ENCODE measurements at places on chromosomes 6 and 20. TPM values are rescaled to one million over a fixed set of nuclear protein-coding genes. Genes with fewer than 3 reads are reported as not detected.

DNA sequence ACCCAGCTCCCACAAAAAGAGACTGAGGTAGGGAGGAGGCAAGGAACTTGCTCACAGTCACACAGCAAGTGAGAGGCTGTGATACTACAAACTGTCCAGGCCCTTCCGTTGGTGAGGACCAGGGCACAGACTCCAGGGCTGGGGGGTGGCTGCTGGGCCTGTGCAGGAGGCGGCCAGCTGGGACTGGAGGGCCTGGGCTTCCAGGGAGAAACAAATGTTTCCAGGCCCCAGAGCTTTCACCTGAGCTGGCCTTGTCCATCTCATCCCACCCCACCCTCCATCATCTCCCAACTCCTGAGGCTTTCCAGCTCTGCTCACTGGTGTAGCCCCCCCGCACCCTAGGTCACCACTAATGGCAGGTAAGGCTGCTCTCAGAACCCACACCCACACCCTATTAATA is 86.0 kb downstream of the GRM4 start:
- no peak for DNase-seq

- DNase-seq: no peak
Observed at GRCh38 chr6:169510871-169511270, 191.0 kb downstream of the WDR27 start.

DNA sequence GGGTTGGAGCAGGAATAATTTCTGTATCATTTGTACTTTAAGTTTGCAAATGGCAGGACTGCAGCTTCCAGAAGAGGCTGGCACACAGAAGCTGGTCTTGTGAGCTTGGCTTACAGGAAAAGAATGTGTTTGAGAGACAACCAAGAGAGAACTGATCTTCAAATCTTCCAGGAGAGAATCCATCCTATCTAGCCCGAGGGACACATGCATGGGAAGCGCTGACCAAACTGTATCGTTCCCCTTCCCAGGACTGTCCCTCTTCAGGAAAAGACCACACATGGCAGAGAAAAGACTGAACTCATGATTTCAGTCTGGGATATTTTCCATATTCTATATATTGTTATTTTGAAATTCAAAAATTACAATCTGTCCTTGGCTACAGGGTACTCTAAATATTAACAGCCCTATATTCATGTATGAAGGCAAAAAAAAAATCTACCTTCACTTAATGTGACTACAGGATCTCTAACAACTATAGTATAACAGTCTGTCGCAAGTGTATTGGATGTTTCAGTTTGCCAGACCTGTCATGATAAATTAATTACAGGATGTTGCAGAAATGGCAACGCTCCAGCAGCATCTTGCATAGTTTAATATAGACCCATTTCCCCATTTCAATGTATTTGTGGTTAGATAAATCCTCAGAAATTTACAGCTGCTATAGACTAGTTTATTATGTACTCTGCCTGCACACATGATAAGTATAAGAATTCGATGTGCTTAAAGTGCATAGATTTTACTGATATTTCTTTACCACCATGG is 99.4 kb downstream of the MYB start:
- DNase-seq: peak; percentile 23

GRCh38 chr6:112016320-112016719 is 37.6 kb upstream of the CCN6 start:
- DNase-seq: no peak

DNA sequence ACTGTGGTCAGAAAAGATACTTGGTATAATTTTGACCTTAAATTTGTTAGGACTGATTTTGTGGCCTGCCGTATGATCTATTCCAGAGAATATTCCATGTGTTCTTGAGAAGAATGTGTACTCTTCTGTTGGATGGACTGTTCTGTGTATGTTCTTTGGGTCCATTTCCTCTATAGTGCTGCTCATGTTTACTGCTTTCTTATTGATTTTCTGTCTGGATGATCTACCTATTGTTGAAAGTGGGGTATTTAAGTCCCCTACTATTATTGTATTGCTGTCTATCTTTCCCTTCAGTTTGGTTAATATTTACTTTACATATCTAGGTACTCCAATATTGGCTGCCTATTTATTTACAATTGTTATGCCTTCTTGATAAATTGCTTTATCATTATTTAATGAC is 298.4 kb downstream of the BCKDHB start:
- no peak for DNase-seq

- no peak for DNase-seq
Observed at GRCh38 chr6:72940265-72940664, 285.0 kb downstream of the KHDC1L start.

DNA sequence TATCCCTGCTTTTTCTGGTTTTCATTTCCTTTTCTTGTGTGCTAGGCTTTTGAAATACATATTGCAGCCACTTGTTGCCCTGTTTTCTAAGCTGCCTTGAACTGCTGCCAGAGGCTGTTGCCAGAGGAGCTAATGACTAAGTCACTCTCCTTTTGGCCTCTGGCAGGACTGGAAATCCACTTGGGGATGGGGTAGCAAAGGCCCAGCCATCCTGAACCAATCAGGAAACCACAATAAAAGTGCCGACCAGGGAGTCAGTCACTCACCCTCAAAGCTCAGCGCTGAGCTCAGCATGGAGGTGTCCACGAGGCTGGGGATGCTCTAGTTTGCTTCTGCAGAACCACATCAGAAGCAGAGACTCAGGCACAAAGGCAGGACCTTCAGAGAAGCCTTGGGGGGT is 813.0 kb downstream of the DHX35 start:
- peak; percentile 43 for DNase-seq

DNA sequence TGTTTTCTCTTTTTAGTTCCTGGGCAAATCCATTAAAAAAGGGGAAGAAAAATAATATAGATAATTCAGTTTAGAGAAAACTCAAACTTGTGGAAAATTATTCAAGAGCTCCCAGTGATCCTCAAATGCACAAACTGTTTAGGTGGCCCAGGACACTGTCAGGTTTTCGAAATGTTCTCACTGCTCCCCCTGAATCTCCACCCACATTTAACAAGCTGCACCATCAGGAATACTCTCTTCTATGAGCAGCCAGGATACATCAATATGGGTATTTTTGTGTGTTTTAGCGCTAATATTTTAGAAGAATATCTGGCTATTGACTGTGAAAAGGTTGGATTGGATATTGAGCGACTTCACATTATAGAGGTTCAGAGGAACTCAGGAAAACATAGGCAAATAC is 43.9 kb downstream of the OR2B2 start:
- no peak for DNase-seq

Gene KCNG1
- total RNA-seq: 9.3 TPM

GRCh38 chr6:153172815-153173214 is 41.7 kb upstream of the RGS17 start:
- no peak for DNase-seq

DNA sequence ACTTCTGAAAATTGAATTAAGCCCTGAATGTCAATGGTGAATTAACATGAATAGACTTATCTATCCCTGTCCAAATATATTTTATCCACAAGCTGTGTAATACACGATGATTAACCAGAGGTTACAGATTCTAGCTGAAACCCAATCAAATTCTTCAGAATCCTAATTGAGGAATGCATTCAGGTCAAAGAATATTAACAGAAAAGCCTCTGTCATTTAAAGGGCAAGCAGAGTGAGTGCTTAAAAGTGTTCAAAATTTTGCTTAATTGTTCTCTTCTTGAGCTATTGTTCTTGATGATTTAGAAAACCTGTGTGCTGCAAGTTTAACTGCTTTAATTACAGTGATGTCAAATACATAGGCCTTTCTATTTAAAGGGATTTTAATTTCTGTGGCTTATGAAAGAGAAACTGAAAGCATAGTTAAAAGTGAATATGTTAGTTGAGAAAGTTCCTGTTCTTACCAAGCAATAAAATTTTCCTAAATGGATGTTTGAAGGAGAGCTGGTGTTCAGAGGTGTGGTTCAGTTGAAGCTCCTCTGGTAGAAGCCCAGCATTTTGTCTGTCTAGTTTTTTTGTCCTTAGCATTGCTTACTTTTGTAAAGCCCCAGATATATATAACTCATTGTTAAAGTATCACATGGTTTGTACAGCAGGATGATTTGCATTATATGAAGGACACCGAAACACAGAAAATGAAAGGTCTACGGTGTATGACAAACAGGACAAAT is 466.3 kb upstream of the PLCB4 start:
- no peak for DNase-seq

DNA sequence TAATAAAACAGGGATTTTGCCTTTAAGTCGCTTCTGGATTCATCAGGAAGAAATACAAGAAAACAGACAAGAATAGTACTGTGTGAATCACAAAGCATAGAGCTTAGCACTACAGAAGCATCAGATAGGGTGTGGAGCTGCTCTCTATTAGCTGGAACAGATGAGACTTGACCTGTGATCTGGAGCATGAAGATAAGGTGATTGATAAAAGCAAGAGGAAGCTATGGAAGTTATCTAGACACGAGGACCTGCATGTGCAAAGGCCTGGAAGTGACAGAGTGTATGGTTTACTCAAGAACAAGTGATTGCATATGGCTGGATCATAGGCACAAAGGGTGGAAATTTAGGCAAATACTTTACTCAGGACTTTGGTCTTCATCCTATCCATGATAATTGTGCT is 112.9 kb upstream of the MLIP start:
- no peak for DNase-seq

DNA sequence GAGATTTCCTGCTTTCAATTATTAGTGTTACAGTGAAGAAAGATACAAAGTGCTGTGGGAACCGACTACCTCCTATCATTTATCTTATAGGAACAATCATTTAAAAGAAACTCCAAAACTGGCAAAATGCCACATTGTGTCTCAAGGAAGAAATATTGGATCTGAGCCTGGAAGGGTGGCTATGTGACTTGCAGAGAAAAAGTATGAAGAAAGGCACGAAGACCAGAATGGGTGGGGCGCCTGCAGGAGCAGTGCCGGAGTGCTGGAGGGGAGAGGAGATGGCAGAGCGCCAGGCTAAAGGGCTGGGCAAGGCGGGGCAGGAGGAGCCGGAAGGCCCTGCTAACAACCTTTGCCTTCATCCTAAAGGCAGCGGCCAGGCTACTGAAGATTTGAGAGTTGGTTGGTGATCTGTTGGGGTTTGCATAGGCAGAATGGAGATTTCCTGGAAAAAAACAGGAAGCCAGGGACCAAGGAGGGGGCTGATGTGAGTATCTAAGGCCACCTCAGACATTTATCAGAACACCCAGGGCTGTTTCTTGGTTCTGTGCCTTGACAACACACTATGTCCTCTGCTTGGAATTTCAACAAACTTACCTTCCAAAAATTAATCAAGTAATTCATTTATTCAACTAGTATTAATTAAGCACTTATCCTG is 125.6 kb downstream of the MAFB start:
- DNase-seq: no peak

DNA sequence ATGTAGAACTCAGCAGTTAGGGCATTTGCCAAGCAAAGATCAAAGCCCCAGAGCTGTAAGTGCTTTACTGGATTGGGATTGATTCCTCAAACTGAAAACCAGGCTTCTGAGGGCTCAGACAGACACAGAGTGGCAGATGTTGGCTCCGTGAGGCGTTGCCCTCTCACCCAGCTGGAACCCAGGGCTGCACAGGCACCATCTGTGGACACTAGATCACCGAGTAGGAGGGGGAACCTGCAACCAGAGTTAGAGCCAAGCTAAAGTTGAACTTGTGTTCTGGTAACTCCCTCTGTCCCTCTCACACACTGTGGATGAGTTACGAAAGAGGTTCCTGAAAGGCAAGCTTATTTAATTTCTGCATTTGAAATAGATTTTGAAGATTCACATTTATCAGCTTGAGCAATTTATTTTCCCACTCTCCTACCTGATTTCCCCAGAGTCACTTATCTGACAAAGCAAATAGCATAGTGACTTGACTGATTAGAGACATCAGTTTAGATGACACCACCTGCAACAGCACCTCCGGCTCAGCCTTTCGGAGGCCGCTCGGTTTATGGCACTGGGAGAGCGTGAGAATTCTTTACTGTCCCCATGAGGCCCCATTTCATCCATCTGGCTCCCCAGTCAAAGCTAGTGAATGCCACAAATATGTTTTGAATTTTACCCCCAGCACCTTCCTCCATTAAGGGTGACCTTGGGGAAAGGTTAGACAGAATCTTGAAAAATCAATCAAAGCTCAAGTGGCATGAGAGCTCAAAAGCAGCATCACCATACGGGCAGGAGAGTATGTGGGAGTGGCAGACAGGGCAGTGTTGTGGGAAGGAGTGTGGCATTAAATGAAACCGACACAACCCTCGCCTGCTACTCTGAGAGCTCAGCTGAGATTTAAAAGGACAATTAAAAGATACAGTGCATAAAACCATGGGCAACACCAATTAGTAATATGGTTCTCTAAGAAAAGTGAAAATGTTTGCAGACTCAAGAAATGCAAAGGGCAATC is 48.5 kb downstream of the RPF2 start:
- DNase-seq: no peak

- DNase-seq: no peak
Observed at GRCh38 chr6:43213431-43213830, 15.8 kb downstream of the DNPH1 start.

Gene RNGTT
- 40.8 TPM for total RNA-seq

Gene MKKS
- 15.1 TPM for total RNA-seq

DNA sequence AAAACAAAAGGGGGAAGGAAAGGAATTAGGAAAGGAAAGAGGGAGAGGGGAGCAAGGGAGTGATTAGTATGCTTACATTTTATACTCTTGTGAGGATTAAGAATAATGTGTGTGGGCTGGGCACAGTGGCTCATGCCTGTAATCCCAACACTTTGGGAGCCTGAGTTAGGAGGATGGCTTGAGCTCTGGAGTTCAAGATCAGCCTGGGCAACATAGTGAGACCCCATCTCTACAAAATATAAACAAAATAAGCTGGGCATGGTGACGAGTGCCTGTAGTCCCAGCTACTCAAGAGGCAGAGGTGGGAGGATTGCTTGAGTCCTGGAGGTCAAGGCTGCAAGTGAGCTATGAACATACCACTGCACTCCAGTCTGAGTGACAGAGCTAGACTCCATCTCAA is 47.0 kb downstream of the SHLD1 start:
- no peak for DNase-seq

DNA sequence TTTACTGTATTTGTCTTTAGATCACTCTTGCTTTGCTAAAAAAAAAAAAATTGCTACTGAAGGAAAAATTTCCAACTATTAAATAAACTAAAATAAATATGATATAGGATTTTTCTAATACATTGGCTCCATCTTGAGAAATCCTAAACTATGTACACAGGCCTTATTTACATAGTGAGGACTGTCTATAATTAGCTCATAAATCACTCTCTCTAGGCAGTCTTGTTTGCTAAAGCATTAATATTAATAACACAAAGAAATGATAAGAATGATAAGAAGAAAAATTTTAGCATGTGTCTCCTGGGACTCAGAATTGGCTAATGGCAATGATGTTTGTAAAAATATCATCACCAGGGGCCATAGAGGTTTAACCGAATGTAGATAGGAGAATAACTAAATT is 13.3 kb upstream of the CRYBG1 start:
- DNase-seq: no peak

- no peak for DNase-seq
Observed at GRCh38 chr6:155695495-155695894, 239.9 kb upstream of the NOX3 start.

GRCh38 chr6:71294121-71294523 is 5.5 kb downstream of the OGFRL1 start:
- peak; percentile 74 for DNase-seq

All from SJCRH30 (cell line).